HFF-Myc (cell line): ENCODE measurements at places on chromosomes 6 and 20.

DNA sequence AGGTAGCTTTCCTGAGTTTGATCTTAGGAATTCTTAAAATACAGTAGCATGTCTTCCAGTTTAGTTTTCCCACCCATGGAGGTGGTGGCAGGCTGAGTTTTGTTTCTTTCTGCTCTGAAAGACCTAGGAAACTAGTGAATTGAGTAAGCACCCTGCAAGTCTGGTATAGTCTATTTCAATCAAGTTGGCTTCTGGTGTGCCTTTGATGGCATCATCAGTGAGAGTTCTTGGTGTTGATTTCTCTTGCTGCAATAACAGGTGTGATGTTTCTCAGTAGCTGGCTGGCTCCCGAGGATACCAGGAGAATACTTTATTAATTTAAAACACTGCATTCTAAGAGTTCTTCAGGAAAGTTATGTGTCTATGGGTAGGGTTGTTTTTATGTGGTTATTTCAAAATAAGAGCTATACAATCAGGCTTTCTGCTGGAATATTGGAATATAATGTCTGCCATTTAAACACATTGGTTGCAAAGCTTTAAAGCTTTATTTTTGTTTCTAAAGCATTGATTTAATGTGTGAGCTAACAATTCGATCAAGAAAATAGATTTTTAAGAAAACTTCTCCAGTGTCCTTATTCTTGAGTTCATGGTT lies 19.0 kb downstream of the VAPB start:
- no peak for DNase-seq

GRCh38 chr6:128443553-128443952 lies 76.8 kb downstream of the PTPRK start:
- no peak for DNase-seq

- no peak for DNase-seq
These were observed 472.2 kb downstream of the UTRN start for GRCh38 chr6:144757299-144757698.

DNA sequence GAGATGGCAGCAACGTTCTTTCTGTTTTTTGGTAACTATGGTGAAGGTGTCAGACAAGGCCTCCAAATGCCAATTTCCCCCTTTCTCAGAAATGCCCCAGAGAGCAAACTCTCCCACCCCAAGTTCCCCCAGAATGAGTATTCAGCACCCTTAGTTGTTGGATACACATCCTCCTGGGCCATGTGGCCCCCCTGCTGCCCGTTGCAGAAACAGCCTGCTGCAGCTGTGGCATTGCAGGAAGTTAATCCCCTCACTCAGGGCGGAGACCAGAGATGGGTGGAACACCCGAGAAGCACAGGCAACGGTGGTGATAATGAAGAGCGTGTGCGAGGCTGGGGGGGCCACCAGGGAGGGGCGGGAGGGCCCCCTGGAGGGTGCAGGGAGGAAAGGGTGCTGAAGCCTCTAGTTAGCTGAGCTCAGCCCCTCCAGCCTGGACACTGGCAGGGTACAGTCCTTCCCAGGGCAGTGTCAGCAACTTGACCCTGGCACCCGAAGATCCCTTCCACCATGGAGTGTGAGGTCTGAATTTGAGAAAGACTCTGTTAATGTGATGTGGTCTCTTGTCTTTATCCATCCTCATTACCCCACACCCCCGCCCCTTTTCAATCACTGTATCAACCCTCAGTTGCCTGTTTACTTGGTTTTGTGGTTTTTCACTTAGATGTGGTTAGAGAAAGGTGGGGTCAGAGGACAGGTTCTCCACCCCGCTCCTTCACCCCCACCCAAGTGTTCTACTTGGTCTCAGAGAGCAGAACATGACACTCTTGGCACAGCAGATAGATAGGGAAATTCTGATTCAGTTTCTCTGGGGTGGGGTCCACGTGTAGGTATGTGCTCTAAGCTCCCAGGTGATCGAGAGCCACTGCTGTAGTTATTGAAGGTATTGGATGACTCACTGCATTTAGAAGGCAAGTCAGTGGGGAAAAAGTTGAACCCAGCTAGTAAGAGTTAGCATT lies 208.8 kb upstream of the SUPT3H start:
- no peak for DNase-seq

DNA sequence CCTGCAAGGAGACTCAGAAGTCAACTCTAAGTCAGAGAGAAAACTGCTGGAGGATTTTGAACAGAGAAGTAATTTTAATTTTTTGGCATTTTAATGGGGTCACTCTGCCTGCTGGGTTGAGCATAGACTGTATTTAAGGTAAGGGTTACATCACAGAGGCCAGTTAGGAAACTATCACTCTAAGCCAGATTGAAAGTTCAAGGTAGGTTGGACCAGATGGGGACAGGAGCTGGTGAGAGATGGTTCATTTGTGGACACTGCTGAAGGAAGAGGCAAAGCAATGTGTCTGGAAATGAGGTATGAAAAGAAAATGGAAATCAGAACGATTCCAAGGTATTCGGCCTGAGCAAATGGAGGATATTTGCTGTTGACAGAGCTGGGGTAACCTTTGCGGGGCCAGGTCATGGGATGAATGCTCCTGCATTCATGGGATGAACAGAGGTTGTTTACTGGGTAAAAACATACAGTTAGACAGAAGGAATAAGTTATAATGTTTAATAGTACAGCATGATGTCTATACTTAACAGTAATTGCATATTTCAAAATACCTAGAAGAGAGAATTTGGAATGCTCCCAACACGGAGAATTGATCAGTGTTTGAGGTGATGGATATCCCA lies 26.9 kb downstream of the FRK start:
- DNase-seq, result no peak

DNA sequence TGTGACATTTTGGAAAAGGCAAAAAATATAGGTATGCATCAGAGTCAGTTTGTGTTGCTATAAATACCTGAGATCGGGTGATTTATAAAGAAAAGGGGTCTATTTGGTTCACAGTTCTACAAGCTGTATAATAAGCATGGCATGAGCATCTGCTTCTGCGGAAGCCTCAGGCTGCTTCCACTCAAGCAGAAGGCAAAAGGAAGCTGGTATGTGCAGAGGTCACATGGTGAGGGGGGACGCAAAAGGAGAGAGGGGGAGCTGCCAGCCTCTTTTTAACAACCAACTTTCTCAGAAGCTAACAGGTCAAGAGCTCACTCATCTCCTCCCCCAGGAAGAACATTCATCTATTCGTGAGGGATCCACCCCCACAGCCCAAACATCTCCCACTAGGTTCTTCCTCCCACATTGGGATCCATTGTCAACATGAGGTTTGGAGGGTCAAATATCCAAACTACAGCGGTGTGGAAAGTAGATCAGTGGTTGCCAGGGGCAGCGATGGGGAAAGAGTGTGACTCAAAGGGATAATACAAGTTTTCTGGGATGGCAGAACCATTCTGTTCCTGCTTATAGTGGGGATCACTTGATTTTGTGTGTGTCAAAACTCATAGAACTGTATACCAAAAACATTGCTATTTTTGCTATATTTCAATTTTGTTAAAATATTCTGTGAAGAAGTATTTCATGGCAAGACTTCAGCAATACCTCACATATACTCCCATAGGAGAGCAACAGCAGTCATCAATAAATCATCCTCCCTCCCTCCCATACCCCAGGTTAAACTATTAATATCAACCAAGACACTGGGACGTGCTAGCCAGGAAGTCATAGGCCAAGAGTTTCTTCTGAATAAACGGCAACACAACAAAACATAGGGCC lies 9.9 kb upstream of the FAM50B start:
- DNase-seq, result no peak

DNA sequence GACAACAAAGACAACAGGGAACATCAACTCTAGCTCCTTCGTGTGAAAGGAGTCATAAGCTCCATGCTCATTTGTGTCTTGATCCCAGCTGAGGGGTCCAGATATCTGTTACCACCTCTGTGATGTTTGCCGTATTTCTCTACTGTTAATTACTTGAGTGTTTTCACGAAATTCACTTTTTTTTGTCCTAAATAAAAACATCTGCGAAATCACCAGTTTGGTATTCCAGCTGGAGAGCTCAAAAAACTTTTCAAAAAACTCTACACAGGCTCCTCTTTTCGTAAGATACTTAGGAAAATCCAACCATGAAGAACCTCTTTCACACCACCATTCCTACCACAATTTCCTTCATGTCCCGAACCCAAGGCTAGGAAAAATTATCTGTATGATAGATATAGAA lies 25.3 kb downstream of the TRAF3IP2 start:
- DNase-seq, result no peak

DNA sequence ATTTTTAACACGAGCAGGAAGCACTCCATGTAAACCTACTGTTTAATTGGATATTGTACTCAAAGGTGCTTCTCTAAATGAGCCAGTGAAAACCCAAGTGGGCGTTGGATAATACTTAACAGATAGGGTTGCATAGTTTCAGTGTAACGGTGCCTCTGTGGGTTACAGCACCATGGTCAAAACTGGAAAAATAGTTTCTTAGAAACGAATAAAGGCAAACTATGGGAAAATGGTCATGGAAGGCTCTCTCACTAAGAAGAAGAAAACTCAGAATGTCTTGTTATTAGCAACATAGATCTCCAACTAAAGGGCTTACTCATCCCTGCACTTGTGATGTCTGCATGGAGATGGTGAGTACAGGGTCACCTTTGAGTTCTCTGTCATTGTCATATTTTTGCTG lies 59.1 kb upstream of the NEDD9 start:
- no peak for DNase-seq

- DNase-seq, result no peak
These were observed 59.0 kb upstream of the TULP4 start for GRCh38 chr6:158253248-158253647.

DNA sequence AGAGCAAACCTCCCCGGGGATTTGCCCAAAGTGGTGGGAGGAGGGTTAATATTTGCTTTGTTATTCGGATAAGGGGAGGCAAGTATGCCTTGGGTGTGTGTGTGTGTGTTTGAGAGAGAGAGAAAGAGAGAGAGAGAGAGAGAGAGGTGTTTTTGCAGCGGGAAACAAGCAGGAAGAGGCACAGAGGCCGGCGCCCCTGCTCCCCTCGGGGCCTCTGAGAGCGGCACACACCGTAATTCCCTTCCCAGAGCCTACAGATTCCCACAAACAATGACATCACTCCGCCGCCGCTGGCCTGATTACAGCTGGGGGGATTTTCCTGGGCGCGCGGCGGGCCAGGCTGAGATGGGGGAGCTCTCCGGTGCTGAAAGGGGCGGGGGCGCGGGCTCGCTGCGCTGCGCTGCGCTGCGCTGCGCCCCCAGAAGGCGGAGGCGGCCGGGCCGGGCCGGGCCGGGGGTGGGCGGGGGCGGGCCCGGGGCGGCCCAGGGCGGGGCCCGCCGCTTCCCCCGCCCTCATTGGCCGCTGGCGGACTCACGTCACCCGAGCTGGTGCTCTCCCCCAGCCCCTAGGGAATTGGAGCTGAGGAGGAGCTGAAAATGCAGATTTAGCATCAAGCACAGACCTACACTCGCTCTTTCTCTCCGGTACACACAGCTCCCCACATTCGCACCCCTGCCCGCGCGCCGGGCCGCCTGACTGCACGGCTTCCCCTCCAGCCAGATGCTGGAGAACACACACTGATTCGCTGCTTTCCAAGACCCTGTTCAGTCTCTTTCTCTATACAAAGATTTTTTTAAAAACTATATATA lies at the start of gene PCSK2:
TSS of gene PCSK2 (plus strand) at position 631 of the 809 bp plus-strand sequence. CDS start 266 bp downstream, outside the sequence.
- no peak for DNase-seq
